ENCODE measurements at places on chromosomes 1 and 21.
A peak's percentile ranks its signal among the peaks of the same experiment; 100 is the strongest.

GRCh38 chr1:202567738-202568137 is 142.5 kb downstream of the SYT2 start:
- peak; percentile 52 for DNase-seq

GRCh38 chr1:3000671-3001470 is 20.4 kb upstream of the ACTRT2 start:
- no peak for DNase-seq

GRCh38 chr1:222454186-222454585 is 93.7 kb downstream of the HHIPL2 start:
- DNase-seq, result peak; percentile 41

DNA sequence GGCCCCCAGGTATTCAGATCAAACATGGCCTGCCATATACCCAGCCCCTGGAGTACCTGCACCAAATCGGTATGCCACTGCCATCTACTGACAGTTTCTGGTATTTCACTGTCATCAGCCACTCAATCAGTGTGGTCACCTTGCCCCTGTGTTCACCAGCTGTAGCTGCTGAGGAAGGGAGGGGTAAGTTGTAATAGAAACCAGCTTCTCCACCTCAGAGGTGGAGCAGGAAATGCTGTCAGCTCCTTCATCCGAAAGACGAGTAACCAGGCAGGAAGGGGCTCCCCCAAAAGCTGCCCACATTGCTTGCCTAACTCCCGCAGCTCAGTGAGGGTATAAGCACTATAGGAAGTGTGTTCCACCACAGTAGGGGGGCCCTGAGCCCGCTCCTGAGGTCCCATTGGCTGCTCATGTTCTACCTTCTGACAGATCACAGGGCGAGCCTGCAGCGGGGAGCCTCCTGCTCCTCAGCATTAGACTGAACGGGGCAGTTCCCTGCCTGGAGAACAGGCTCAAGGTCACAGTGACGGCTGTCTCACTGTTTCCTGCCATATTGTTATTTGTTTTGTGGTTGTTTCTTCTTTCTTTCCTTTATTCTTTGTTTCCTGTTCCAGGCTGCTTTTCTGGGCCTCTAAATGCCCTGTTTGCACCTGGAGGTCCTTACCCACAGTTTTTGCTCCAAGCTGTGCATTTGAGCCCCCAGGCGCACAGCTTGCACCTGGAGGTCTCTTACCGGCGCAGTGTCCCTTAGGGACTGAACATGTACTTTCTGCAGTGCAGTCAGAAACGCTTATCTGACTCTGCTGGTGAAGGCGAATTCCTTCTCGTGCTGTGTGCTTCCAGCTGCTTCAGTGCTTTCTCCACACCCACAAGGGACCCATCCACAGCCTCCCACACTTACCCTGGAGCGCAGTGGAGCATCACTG is 1638.3 kb downstream of the MRPL39 start:
- DNase-seq, result peak; percentile 14

DNA sequence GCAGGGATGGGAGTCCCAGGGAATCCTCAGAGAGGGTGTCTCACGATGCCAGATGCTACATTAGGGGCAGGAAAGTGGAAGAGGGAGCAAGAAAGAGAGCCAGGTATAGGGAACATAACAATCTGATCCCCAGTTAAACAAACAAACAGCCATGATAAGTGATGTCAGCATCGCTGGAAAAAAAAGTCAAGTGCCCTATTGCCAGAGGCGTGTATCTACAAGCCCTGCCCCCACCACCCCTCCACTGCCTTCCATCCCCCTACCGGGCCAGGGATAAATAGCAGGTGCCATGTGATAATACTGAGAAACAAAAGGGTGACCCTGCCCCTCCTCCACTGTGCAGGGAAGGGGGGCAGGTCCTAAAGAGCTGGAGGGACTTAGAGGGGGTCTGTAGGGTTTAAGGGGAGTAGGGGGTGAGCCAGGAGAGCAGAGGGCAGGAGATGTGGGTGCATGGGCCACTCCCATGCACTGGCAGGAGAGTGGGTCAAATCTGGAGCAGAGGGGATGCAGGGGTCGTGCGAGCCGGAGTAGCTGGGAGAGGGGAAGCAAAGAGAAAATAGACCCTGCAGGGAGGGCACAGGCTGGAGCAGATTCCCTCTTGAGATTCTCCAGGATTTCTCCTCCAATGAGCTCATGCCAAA is 3.4 kb downstream of the SLC26A9 start:
- no peak for DNase-seq

- no peak for DNase-seq
These were observed 33.6 kb downstream of the SLC2A1 start for GRCh38 chr1:42924851-42925760.

- DNase-seq, result no peak
These were observed 4.5 kb downstream of the DHCR24 start for GRCh38 chr1:54882519-54882918.

- DNase-seq, result no peak
These were observed 13.4 kb downstream of the KCNE1 start for GRCh38 chr21:34498623-34499022.

GRCh38 chr1:245051349-245052221 is 103.2 kb upstream of the KIF26B start:
- DNase-seq, result no peak

DNA sequence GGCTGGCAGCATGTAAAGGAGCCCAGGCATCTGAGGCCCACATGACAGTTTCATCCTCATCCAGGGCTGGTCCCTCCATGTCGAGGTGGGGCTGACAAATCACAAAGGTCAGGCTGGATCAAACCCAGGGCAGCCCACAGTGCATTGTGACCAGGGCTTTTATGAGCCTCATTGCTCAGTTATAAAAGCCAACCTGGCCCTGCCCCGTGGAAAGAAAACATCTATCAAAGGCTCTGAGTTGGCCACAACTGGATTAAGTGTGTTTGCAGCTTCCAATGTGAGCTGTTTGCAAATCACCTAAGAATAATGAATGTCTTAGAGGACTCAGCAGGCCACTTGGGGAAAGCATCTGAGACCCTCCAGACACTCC is 45.4 kb downstream of the GRHL3 start:
- DNase-seq, result peak; percentile 49

DNA sequence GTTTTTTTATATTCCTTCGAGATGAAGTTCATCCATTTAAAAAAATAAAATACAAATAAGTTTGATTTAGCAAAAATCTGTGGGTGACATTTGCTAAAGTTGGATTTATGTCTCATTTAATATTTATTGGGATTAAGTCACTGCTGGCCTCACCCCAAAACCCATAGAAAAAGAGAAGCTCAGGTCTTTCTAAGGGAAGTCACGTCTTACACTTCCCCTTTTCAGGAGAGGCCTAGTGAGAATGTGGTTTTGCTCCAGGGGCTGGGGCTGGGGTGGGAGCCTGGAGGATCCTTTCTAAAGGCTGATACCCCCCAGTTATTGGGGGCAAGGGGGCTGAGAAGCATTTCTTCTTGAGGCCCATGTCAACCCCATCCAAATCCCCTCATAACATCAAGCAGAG is 300.3 kb downstream of the DSCAM start:
- no peak for DNase-seq

DNA sequence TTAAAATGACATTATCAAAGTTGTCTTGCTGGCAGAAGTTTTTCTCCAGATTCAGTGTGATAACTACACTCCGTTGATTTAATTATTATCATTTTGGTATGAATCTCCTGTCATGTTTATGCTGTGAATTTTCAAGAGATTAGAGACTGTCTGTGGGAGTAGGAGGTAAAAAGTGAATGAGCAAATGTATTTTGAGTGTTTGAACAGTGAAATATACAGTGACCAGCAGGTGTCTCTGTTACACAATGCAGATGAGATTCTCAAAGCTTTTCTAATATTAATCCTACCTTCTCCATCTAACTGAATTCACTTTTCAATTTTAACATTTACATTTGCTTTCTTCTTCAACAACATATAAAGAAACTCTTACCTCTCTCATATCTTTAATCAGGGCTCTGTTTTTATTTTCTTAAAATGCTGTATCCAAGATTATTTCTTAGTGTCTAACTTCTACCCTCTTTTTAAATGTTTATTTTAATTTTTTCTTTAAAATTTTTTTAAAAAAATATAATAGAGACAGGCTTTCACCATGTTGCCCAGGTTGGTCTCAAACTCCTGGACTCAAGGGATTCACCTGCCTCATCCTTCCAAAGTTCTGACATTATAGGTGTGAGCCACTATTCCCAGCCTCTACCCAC is 20.9 kb upstream of the HSPA13 start:
- DNase-seq, result peak; percentile 41

GRCh38 chr1:247387096-247387495 is 28.9 kb upstream of the NLRP3 start:
- no peak for DNase-seq

DNA sequence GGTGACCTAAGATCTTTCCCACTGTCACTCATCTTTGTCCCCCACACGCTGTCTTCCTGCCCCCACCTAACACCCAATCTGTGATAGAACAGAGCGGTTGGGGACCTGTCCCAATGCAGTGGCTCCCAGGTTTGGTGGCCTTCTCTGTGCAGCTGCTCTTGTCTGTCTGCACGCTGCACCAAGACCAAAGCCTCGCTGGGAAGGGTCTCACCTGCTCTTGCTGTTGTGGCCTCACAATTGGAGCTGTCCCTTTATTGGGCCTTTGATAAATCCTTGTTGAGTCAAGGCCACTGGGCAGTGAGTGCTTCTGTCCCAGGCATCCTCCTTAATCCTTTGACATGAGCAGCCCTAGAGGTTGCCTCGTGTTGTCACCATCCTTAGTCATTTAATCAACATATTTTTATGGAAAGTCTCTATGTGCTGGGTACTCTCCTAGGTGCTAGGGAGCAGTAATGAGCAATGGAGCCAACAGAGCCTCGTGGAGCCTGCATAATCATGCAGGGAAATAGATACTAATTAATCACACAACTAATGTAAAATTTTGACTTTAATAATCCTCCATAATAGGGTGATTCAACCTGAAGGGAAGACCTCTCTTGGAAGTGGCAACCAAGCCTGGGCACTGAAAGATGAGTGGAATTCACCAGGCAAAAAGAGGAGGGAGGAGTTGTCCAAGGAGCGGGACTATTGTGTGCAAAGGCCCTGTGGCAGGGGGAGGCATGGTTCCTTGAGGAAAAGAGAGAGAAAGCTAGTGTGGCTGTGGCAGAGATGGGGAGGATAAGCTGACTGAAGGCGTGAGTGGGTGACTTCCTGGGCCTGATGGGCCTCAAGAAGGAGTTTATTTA is 57.6 kb downstream of the MAN1C1 start:
- no peak for DNase-seq

DNA sequence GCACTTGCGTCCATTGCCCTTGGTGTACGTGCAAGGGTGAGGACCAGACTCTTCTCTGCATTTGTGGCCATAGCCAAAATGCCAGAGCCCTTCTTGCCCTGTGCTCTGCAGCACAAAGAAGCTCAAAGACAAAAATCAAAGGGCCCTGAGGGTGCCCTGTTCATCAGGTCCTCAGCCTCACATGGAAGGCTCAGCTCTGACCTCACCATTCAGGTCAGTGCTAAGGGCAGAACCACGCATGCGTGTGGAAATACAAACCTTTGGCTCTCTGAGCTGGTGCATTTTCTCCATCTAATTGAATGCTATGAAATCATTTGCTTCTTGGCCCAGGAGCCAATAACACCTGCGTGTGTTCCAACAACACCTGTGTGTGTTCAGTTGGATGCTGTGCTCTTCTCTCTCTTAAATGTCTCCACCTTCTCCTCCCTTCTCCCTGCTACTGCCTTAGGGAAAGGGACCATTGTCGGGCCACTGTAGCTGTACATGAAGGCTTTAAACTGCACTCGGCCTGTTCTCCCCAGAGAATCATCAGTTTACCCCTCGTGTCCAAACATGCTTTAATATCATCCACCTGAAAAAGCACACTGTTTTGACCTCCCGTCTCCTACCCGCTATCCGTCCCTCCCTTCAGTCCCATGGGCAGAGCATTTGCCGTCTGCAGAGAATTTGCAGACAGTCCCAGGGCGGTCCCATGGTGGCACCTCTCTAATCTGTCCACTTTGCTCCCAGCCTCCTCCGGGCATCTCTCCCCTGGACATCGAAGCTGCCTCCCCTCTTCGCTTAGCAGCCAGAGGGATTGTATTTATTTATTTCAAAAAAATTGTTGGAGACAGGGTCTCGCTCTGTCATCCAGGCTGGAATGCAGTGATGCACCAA is 60.6 kb downstream of the EVA1C start:
- no peak for DNase-seq

GRCh38 chr1:63955370-63956145 is 181.7 kb downstream of the ROR1 start:
- DNase-seq, result no peak

DNA sequence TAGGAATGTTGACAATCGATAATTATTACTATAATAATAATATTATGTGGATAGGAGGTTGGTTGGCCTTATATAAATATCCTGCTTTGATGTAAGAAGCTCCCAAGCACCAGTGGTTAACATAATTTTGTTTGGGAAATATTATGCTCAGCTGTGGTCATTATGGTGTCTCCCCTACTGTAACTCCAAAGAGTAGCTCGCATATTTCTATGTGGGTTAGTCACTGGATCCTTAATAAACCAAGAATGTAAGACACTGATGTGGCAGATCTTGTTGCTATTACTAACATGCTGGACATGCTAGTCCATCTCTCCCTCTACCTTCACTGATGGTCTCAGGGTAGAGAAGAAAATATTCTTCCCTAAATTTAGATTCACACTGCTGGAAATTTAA is 79.2 kb upstream of the RALGPS2 start:
- DNase-seq, result peak; percentile 76

DNA sequence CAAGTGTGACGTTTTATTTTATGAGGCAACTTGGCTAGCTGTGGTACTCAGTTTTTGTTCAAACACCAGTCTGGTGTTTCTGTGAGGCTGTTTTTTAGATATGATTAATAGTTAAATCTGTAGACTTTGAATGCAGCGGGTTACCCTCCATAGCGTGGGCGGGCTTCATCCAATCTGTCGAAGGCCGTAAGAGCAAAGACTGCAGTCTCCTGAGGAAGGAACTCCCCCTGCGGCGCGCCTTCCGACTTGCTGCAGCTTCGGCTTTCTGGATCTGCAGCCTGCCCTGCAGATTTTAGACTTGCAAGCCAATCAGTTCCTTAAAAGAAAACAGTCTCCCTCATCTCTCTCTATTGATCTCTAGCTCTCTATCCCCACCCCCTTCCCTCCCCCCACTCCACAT is 4.2 kb upstream of the ZNF496 start:
- no peak for DNase-seq

DNA sequence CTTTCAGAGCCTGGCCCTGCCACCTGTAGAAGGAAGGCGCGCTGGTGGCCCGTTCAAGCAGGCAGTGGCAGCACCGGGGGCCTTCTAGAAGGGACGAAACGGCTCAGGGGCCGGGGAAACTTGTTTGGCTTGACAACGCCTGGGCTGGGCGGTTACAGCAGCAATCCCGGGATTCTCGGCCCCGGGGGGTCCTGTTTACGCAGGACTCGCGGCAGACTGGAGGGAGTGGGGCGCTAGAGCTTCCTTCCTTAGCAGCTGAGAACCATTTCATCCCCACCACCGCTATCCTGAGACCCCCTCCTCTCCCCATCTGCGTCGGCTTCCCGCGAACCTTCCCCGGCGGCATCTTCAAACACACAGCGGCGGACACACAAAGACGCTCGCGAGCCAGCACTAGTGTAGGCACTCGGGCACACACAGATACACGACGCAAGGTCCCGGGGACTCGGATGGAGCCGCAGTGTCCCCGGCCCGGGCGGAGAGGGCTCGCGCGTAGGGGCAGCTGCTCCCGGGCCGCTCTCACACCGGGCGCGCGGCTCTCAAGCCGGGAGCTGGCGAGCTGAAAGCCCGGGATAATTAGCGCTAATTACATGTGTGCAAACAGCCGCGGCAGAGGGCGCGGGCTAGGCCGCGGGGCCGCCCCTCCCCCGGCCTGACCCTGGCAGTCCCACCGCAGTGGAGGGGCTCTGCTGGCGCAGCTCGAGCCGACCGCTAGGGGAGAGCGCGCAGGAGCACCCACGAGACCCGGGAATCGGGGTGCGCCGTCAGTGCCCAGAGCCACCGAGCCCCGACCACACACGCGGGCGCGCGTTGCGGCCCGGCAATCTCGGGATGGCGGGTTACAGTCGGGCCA is 271.4 kb downstream of the FOXD2 start:
- DNase-seq, result peak; percentile 25
